ENCODE measurements at places on chromosomes 13 and 19. TPM values are rescaled to one million over a fixed set of nuclear protein-coding genes. Genes with fewer than 3 reads are reported as not detected.

GRCh38 chr13:26498656-26499601 lies 58.6 kb upstream of the WASF3 start:
- DNase-seq = no peak

The NXNL1 gene
- not detected for polyA plus RNA-seq

DNA sequence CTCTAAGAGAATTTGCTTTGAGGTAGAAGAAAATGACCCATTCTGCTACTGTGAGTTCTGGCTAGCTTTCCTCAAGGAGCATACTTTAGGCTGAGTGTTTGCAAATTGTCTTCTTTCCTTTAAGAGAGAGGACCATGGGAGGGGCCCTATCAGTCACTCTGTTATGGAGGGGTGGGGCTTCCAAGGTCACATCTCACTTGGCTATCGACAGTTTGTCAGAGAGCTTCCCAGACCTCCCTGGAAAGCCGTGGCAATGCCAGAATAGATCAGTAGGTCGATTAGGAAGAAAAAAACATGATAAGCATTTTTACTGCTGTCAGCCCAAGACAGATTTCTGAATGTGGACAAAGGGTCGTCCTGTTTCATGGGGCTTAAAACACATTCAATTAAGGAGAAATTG lies 93.3 kb downstream of the OXGR1 start:
- DNase-seq = no peak

The ZNF211 gene
- 29.8 TPM for polyA plus RNA-seq

GRCh38 chr13:76009267-76009890 lies 373.2 kb downstream of the LMO7 start:
- no peak for DNase-seq

The EXOC3L2 gene
- 13.7 TPM for polyA plus RNA-seq

The ERFL gene
- polyA plus RNA-seq = not detected

The MBD3L2 gene
- polyA plus RNA-seq = not detected

- DNase-seq = no peak
Observed at GRCh38 chr13:21594715-21595545, 9.0 kb downstream of the MICU2 start.

DNA sequence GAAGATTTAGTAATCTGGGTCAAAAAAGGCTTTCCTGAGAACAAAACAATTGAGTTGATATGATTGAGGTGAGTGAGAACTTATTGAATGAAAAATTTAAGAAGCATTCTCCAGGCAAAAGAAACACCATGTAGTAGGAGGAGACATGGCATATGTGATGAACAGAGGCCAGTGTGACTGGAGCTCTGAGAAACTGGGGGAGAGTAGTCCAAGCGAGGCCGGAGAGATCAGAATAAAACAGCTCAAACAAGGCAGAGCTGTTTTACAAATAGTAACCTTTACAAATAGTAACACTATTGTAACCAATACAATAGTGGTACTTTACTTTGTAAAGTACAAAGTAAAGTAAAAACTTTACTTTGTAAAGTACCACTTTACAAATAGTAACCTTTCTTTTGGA lies 1159.1 kb downstream of the PCDH9 start:
- DNase-seq = no peak
